ENCODE measurements at places on chromosomes 16 and 17.

DNA sequence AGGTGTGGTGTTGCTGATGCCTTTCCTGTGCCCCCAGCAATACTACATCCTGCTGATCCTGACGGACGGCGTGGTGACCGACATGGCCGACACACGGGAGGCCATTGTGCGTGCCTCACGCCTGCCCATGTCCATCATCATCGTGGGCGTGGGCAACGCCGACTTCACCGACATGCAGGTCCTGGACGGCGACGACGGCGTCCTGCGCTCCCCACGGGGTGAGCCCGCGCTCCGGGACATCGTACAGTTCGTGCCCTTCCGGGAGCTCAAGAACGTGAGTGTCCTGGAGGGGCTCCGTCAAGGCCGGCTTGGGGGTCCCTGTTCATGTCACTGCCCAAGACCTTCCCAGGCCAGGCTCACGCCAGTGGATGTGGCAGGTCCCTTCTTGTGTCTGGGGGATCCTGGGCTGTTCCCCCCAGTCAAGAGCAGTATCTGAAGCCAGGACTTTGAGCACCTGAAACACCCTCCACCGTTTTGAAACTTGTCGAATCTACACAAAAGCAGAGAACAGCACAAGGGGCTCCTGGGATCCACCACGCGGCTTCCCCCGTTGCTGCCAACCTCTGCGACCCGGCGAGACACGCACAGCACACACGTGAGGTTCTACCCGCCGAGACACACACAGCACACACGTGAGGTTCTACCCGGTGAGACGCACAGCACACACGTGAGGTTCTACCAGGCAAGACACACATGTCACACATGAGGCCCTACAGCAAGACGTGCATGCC, 17.9 kb upstream of the DPEP1 start:
- DNase-seq: no peak

GRCh38 chr16:88633684-88634140, 4.7 kb upstream of the IL17C start:
- DNase-seq: no peak

DNA sequence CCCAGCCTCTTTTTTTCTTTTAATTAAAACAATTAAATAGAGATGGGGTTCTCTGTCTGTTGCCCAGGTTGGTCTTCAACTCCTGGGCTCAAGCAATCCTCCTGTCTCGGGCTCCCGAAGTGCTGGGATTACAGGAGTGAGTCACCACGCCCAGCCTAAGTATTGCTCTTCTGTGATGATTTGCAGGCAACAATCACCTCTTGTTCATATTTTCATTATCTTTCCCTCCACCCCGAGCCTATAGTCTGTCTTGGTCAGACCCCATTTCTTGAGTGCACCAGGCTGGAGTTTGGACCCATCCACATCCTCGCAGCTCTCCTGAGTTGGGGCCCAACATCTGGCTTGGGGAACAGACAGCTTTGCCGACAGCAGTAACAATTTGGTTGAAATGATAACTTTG, 4.3 kb upstream of the SPN start:
- DNase-seq: no peak

DNA sequence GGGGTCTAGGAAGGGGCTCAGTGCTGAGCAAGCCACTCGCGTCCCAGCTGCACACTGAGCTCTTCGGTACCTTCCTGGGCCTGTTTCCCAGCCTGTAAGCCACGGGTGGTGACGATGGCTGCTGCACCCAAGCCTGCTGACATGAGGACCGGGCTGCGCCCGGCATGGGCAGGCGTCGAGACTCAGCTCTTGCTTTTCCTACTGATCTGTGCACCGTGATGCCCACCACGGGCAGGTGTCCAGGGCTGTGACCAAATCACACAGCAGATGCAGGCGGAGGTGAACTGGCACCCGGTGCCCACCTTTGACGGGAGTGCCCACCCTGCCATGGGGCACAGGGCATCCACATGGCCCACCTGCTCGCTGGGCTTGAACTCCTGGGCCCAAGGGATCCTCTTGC, 17.9 kb downstream of the CCDC57 start:
- no peak for DNase-seq

DNA sequence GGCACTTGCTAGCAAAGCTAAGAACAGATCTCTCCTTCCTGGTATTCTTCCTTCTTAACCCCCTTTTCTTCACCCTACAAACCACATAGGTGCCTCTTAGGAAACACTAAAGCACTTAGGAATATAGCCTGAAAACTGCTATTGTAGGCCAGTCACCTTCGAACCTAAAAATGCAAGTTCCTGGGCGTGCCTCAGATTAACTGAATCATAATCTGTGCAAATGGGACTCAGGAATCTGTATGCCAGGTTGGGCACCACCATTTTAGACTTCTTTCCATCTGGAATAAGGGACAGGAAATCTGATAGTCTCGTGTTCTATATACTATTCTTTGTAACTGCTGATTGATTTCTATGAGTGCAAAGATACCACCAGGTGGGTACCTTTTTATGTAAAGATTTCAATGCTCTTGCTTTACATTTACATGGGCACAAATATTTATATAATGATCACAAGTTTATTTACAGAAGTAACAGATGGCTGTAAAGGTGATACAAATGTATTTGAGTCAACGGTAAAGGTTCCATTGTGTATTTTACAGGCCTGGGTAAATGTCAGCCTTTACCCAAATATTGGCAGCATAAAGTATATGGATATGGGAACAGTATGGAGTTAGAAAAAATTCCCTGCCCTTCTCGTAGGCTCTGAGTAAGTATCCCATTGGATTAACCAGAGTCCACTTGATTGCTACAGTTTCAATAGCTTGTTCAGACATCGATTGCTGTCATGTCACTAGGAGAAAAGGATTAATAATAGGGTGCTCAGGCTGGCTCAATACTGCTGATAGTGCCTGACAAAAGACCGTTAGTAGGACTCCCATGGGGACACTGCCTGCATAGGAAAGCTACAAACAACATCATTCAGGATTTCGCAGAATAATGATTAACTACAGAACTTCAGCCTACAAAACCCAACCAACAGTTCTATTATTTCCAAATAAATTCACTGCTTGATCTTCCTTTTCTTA, 124.7 kb downstream of the SNX11 start:
- no peak for DNase-seq

GRCh38 chr17:69561462-69561861, 147.0 kb downstream of the MAP2K6 start:
- DNase-seq: no peak

GRCh38 chr17:73929860-73930430, 273.5 kb upstream of the RPL38 start:
- no peak for DNase-seq

GRCh38 chr17:17681744-17682292, 560 bp downstream of the RAI1 start:
- DNase-seq: no peak

GRCh38 chr17:50238601-50239280, 35.5 kb upstream of the TMEM92 start:
- no peak for DNase-seq

DNA sequence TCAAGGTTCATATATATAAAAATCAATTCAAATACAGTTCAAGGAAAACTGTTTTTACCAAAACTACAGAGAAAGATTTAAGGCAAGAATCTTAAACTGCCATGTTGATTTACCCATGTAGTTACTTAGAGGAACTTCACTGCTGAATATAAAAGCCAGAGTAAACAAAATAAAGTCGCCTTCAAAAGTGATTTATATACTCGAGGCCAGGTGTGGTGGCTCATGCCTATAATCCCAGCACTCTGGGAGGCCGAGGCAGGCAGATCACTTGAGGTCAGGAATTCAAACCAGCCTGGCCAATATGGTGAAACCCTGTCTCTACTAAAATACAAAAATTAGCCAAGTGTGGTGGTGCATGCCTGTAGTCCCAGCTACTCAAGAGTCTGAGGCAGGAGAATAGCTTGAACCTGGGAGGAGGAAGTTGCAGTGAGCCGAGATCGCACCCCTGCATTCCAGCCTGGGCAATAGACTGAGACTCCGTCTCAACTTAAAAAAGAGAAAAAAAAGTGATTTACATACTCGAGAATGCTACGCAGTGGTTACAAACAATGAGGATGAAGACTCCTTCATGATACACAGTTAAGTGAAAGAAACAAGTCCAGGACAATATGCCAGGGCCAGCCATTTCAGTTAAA, 54.1 kb upstream of the CNEP1R1 start:
- no peak for DNase-seq

DNA sequence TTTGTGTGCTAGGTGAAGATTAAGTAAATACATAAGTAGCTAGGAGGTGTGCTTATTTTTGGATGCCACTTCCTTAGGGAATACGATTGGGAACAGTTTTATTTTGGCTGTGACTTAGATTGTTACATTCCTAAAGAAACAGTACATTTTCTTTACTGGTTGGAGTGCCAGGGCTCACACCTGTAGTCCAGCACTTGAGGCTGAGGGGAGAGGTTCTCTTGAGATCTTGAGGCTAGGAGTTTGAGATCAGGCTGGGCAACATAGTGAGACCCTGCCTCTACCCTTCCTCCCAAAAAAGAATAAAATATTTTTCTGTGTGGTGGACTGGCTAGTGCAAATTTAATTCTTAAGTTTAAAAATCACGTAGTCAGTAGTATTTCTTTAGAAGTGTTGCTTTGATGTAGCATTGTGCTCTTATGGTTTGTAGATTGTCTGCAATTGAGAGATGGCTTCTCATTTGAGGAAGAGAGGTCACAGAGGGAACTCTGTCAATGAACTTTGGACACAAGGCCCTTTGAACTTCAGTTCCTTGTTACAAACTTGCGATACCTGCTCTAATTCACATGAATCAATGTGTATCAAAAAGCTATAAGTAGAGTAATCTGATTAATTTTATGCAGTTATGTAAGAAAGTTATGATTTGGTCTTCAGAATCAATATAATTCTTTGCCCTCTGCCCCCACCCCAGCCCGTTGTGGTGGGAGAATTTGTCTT, 7.1 kb downstream of the HAPSTR1 start:
- no peak for DNase-seq

DNA sequence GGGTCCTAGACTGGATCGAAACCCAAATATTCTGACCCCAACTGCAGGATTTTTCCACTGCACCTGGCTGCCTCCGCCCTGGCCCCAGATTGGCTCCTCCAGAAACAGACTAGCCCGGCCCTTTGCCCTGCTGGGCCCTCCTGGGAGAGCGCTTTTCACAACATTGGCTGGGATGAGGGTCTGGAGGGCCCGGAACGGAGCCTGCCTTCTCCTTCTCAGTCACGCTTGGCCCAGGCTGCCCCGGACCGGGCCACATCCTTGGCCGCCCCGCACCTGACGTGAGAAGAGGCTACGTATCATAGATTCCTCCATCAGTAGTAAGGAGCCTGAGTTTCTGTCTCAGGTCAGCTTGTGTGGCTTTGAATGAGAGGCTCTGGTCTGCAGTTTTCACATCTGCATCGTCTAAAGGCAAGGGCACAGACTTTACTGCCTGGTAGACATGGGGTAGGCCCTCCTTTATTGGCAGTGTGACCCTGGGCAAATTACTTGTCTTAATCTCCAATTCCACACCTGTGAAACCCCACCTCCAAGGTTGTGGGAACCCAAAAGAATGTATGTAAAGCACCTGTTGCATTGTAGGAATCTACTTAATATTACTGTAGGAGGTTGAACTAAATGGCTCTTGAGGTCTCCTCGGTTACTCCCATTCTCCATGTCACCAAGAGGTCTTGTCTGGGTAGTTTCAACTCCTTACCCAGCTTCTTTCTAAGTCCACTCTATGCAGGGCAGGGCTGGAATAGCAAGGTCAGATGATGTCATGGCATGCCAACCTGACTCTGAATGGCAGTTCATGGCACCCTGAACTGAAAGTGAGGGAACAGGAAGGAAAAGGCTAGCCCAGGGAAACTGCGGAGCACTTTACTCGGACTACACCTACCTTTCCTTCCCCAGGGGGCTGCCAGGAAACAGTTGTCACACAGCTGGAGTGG, 661 bp downstream of the LRRC3C start:
- no peak for DNase-seq

GRCh38 chr17:7560172-7561027, 1.3 kb upstream of the SENP3 start:
- no peak for DNase-seq

GRCh38 chr17:2580151-2580550, 13.3 kb upstream of the PAFAH1B1 start:
- no peak for DNase-seq

GRCh38 chr17:20721171-20721570, 141.6 kb downstream of the CDRT15L2 start:
- no peak for DNase-seq

DNA sequence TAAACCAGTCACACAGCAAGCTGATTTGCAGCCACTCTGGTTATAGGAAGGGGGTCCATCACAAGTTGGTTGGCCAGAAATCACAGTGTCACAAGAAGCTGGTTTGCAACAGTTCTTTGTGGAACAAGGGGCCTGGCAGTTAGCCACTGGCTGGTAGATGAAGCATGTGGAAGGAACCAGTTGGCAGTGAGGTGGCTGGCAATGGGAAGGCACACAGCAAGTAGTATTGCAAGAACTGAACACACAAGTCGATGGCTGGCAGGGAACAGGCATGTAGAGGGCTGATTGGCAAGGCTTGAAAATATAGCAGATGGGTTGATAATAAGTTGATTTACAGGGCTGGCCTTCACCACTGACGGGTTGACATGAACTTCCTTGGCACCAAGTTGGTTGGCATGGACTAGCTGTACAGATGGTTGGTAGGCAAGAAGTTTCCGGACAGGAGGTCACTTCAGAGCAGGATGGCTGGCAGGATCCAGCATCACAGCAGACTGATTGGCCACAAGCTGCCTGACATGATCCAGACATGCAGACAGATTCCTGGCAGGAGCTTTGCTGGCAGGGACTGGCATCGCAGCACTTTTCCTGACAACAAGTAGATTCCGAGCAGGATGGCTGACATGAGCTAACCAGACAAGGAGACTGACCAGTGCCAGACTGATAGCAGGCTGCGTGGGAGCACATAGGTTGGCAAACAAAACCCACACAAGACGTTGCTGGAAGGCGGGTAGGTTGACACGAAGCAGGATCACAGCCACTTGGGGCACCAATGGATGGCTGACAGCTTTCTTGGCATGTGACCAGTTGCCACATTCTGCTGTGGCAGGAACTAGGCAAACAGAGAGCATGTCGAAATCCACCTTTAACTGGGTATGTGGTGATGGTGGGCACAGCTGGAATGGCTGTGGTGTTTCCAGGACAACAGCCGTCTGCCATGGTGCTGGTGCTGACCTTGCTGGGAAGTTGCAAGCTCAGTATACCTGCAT, at the start of gene KRTAP29-1:
Gene KRTAP29-1, minus strand, starts transcription at position 936 of the 986 bp plus-strand sequence. Its CDS starts 0 bp downstream, at position 936.
- DNase-seq: no peak

GRCh38 chr17:21677911-21678310, 14.4 kb upstream of the KCNJ18 start:
- no peak for DNase-seq

- DNase-seq: no peak
Measured at GRCh38 chr16:4702466-4702808, 9.1 kb downstream of the NUDT16L1 start.

DNA sequence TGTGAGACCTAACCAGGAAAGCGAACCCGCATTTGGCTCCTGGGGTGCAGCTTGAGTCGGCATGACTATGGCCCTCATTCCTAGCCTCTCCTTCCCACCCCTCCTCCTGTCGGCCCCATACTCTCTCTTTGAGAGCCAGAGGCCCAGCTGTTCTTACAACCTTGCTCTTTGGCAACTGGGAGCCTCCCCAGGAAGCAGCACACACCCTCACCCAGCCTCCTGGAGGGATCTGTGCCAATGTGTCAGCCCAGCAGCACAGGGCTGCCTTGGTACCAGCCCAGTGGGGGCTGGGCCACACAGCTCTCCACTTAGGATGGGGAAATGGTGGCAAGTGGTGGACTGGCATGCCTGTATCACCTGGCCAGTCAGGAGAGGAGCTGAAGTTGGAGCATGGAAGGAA, 70.3 kb upstream of the LGALS9 start:
- DNase-seq: no peak

Data from muscle of arm (tissue), 14 donors.